Hepatic stellate cell (primary cell): ENCODE measurements at places on chromosomes 6 and 20.
A peak's percentile ranks its signal among the peaks of the same experiment; 100 is the strongest.

- no peak for DNase-seq
These were observed 206.5 kb downstream of the JARID2 start for GRCh38 chr6:15452182-15452941.

DNA sequence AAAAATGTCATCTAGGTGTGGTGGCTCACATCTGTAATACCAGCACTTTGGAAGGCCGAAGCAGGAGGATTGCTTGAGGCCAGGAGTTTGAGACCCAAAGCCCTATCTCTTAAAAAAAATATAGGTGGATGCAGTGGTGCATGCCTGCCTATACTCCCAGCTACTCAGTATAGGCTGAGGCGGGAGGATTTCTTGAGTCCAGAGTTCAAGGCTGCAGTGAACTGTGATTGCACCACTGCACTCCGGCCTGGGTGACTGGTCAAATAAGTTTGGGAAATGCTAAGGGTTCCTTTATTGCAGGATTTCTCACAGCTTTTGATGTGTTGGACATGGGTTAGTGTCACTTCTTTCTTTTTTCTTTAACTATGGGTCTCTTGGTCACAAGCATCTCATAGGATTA is 261.3 kb downstream of the PLCB1 start:
- DNase-seq = no peak

GRCh38 chr20:47818466-47818865 is 33.2 kb upstream of the SULF2 start:
- no peak for DNase-seq

GRCh38 chr6:149316740-149317643 is 520 bp upstream of the TAB2 start:
- DNase-seq = peak; percentile 81

DNA sequence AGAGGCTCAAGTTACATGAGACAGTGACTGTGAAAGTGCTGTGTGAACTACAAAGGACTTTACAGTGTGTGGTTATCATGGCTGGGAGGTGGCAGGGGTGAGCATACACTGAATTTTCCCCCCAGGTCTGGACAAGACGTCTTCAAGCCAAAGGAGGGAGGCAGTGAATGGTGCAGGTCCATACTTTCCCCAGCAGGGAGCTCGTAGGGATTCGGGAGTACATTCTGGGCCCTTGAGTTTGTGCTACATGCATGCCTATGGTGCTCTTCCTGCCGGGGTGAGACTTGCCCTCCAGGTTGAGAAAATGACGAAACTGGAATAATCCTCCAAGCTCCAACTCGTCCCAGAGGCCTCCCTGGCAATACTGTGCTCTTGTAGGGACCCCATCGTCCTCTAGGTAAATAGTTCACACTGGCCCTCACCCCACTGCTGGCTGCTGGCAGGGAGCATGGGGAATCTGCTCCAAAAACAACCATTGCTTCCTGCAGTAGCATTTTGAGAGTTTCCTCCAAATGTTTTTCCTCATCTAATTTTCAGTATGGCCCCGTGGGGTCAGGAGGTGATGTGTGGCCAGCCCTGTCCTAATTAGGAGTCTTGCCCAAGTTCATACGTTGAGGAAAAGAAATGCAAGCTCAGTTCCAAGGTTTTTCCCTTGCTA is 57.6 kb downstream of the ZNF831 start:
- DNase-seq = no peak

DNA sequence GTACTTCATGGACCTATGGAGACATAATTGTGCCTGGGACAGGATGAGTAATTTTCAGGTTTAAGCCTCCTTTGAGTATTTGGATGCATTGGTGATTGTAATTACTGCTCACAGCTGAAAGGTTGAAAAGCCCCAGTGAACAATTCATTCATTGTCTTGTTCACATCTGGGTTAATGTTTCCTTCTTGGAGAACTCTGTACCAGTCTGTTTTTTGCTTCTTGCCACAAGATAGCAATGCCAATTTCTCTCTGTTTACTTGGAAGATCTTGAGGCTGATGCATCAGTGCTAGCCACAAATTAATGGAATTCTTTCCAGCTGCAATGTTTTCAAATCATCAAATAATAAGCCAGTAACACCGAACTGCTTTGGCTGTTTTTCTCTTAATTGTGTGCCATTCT is 207.8 kb downstream of the BMP2 start:
- no peak for DNase-seq

DNA sequence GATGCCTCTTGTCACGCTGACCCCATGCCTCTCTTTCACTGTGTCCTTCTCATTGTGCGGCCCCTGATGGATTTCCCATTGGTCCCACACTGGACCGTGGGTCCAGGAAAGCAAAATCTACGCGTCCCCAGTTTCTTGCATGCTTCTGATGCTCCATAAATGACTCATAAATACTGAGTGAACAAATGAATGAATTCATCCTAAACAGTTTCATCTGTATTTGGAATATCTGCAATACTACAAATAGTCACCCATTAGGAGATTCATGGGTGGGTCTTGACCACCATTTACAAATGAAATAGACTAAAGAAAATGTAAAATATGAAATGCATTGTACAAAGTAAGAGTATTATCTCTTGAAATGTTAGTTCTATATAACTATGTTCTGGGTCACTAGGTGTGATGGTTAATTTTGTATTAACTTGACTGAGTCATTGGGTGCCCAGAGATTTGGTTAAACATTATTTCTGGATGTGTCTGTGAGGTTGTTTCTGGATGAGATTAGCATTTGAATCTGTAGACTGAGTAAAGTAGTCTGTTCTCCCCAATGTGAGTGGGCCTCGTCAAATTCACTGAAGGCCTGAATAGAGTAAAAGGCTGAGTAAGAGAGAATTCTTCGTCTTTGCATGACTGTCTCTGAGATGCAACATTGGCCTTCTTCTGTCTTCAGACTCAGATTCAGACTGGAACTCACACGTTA is 448.7 kb downstream of the PREX1 start:
- DNase-seq = no peak

DNA sequence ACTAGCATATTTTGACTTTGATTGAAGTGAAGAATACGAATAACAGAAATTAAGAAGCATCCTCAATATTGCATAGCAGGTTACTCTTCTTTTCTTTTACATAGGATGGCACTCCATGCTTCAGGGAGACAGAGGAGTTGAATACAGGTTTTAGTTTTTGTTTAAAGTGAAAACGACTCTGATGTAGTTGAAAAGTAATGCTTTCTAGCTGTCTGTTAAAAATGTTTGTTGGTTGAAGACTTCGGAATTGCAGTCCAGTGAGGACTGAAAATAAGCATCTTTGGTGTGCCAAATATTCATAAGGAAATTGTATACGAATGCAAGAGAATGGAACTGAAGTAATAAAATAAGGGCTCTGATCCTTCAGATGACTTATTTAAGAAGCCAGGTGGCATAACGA is 618 bp upstream of the SLC16A10 start:
- no peak for DNase-seq
